Activated T-helper 2 cell treated with anti-CD3 and anti-CD28 coated beads, Interferon-gamma antibody, Interleukin-2, Interleukin-4, amounts not matched to agents 10 μg/mL and 5 μg/mL and 100 μg/mL, durations not matched to agents 14 hours and 24 hours and 36 hours (primary cell): ENCODE measurements at places on chromosomes 16 and 17. TPM values are rescaled to one million over a fixed set of nuclear protein-coding genes. Genes with fewer than 3 reads are reported as not detected.

BCO1 gene
- not detected in 2 replicates for total RNA-seq

TMC8 gene
- 196 and 208 TPM in 2 replicates for total RNA-seq

GDPD3 gene
- total RNA-seq = 6.4 and 7.7 TPM in 2 replicates

GRCh38 chr17:44928950-44929720 is 13.8 kb upstream of the GFAP start:
- DNase-seq = no peak

GRCh38 chr17:4195306-4195705 is 52.3 kb downstream of the CYB5D2 start:
- no peak for DNase-seq

DNA sequence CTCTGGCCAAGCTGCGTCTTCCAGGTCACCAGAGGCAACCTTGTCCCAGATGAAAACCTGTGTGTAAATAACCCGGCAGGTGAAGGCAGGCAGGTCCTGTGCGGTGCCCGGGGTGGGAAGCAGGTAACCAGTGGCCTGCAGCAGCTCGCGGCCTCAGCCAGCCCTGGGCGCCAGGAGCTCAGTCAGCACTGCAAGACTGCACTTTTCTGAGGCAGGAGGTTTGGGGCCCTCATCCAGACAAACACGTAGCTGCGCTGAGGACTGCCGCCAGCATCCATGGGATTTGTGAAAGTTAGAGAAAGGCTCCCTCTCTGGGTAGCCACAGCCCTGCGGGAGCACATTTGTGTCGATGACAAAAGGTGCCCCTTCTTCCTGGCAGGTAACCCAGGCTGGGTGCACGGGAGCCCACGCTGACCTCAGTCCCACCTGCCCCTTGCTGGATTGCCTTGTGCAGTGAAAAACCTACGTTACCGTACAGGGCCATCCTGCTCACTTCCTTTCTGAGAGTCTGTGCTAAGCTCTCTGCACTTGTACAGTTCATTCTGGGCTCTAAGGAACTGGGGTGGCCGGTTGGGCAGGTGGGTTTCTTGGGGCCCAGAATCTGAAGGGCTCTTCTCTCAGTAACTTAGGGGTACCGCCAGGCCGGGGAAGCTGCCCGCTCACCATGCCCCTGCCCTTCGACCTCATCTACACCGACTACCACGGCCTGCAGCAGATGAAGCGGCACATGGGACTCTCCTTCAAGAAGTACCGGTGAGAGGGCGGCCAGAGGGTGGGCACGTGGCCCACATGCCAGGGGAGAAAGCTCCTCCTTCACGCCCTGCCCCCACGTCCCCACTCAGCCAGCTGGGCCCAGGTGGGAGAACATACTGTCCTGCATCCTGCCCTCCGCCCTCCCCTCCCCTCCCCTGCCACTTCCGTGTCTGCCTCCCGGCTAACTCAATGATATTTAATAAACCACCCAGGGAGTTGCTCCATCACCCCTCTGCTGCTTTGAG is 56.4 kb downstream of the MGAT5B start:
- no peak for DNase-seq

GRCh38 chr17:58232707-58233156 is 5.7 kb upstream of the LPO start:
- DNase-seq = no peak

- DNase-seq = no peak
These were observed at the start of gene ZNF750 for GRCh38 chr17:82839617-82840292. ZNF750 (minus strand) TSS chr17:82840022; CDS start chr17:82832454, 7,568 bp downstream.
